ENCODE measurements at places on chromosomes 2 and 18. TPM values are rescaled to one million over a fixed set of nuclear protein-coding genes. Genes with fewer than 3 reads are reported as not detected.

The VRK2 gene
- total RNA-seq, result 23.6 TPM

The ERMN gene
- total RNA-seq, result not detected

The RFX8 gene
- 0.69 TPM for total RNA-seq

The MRO gene
- 1.2 TPM for total RNA-seq

The IL36RN gene
- 0.26 TPM for total RNA-seq

The SLC5A7 gene
- total RNA-seq, result 6.3 TPM

The PROKR1 gene
- 0.69 TPM for total RNA-seq

DNA sequence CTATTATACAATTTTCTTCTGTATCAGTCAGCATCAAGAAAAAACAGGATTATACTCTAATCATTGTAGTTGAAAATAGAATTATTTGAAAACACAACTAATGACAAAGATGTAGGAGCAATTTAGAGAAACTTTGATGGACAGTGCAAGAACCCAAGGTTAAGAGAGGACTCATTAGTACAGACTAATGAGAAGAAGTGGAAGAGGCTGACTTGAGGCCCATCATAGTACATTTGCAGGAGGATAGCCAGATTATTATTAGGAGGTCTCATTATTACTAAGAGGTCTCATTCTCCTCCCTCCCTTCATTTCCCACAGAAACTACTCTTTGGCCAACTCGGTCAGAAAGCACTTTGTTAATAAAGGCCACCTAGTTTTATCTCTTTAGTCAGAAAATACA, 1983.0 kb downstream of the SUCLG1 start:
- DNase-seq, result no peak

- no peak for DNase-seq
Measured at GRCh38 chr2:205636549-205637319, 45.6 kb upstream of the NRP2 start.

Measured in urinary bladder (tissue), 4 donors.